ENCODE measurements at places on chromosomes 1 and 21. TPM values are rescaled to one million over a fixed set of nuclear protein-coding genes. Genes with fewer than 3 reads are reported as not detected.

GRCh38 chr1:221759436-221759835 is 17.5 kb upstream of the DUSP10 start:
- DNase-seq, result no peak

GRCh38 chr21:45142469-45143308 is 68.3 kb downstream of the ADARB1 start:
- no peak for DNase-seq

DNA sequence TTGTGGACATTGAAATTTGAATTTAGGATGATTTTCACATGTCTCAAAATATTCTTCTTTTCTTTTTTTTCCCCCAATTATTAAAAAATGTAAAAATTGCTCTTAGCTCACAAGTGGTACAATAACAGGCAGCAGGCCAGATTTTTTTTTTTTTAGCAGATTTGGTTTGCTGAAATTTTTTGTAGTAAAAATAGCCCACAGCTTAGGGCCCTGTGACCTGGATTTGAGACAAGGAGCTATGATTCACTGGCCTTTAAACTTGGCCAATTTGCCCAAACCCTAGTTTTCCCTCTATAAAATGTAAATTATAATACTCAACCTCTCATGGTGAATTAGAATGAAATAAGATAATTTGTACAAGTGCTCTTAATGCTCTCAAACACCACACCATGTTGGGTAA is 253.8 kb downstream of the DYRK1A start:
- DNase-seq, result no peak

DNA sequence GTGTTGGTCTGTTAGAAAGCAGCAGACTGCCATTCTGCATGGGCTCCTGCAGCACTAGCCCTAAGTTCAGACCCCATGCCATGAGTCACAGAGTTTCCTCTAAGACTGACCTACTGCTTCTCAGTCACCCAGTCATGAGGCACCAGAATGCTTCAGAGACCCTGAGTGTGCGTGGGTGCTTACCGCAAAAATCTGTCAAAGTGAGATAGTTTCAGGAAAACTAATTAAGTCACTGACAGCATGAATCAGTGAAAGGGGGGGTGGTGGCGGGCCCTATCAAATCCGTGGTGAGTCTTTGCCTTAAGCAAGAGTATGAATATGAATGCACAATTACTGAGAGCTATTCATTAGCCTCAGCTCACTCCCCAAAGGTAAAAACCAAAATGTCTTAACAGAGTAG is 98.1 kb downstream of the KCTD3 start:
- DNase-seq, result no peak

GRCh38 chr1:117512728-117513321 is 93.0 kb upstream of the TENT5C start:
- no peak for DNase-seq

- no peak for DNase-seq
Measured at GRCh38 chr1:190957565-190957964, 479.9 kb upstream of the BRINP3 start.

GRCh38 chr1:6099297-6099696 is 53.6 kb downstream of the KCNAB2 start:
- DNase-seq, result no peak

DNA sequence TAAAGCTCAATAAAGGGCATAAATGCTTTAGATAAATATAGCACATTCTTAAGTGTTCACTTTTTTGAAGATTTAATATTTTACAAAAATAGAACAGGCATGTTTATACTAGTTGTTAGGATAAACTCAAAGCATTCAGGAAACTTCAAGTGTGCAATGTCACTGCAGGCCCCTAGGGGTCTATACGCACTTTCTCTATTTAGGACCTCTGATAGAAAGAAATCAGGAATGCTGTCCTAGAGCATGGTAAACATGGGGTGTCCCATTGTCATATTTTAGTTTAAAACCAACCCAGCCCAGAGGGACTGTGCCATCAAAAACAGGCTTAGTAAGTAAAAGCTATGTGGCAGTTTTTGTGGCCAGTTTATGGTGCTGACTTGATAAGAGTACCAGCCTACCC is 102.2 kb downstream of the BARHL2 start:
- DNase-seq, result no peak

HES2 gene
- 0.18 TPM for total RNA-seq

RAB7B gene
- total RNA-seq, result 0.29 TPM

SLFNL1 gene
- 0.09 TPM for total RNA-seq

DNA sequence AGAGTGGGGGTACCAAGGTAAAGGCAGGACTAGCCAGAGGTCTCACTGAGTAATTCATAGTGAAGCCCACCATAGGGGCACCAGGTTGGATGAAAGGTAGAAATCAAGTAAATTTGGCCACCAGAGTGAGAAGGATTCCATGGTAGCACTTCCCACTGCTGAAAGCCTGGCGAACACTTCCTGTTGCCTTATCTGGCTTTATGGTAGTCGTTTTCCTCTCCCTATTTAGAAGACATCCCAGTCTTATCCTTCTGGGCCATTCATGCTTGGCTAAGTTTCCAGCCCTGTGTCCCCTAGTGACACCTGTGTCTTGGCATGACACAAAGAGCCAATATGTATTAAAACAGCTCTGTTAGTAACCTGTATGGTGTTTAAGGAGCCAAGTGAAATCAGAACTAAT is 74.3 kb upstream of the SIPA1L2 start:
- no peak for DNase-seq

CD48 gene
- total RNA-seq, result 224 TPM

SPATA21 gene
- not detected for total RNA-seq

CELA3A gene
- total RNA-seq, result not detected

MT1HL1 gene
- not detected for total RNA-seq

- DNase-seq, result no peak
Measured at GRCh38 chr1:166152978-166153377, 13.8 kb downstream of the FAM78B start.

DNA sequence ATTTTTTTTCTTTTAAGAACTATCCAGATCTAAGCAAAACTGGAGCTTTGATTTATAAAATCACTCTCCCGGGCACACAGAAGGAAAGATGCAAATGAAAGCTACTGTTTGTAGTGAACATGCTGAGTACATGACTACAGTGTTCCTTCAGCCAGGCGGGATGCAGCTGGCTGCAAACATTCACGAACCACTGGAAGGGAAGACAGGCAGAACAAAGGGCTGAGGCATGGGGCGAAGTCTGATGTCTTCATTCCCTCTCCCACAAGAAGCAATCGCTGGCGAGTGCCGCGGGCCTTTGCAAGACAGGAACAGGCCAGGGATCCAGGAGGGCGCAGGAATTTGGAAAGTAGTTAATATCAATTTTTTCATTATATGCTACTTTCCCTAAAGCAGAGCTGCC is 257.9 kb upstream of the AJAP1 start:
- no peak for DNase-seq

GRCh38 chr1:33634806-33635205 is 162.4 kb downstream of the ZSCAN20 start:
- no peak for DNase-seq

- DNase-seq, result no peak
Measured at GRCh38 chr1:170776777-170777176, 112.8 kb downstream of the PRRX1 start.

- no peak for DNase-seq
Measured at GRCh38 chr1:222794656-222795474, 20.0 kb upstream of the DISP1 start.

- DNase-seq, result no peak
Measured at GRCh38 chr21:42340187-42341050, 10.4 kb downstream of the TFF2 start.

CLDN14 gene
- not detected for total RNA-seq

Measured in CD8-positive, alpha-beta memory T cell (primary cell).